ENCODE measurements at places on chromosomes 16 and 17.

GRCh38 chr16:1674751-1675664 lies 3.1 kb upstream of the JPT2 start:
- no peak for DNase-seq

DNA sequence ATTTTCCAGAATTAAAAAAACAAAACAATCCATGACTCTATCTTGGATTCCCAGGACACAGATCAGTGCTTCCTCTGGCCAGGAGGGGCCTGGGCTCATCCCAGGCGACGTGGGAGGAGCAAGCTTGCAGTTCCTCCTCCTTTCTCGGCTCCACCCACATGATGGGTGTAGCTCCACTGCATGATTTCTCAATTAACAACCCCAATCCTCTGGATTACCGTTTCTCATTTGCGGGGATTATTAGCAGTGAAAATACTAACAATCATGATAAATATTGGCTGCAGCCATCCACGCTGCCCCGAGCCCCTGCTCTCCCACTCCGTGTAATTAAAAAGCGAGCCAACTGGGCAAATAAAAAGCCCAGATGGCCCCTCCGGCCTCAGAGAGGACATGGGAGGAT lies 46.4 kb upstream of the SDK2 start:
- no peak for DNase-seq

DNA sequence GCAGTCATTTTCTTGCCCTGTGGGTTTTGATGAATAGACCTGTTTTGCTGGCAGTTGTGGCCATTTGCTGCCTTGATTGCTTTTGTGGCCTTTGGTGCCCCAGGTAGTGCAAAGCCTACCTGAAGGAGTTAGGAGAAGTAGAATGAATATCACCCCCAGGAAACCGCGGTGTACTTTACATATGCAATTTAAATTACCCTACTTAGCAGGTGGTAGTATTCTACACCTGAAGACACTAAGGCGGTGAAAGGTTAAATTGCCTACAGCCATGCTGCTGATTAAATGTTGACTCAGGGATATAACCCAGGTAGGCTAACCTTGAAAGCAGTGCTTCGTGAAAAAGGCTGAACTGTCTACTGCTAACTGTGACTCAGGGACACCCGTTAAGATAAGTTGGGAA lies 27.2 kb upstream of the WWOX start:
- DNase-seq, result no peak

GRCh38 chr16:66513111-66513723 lies 36.7 kb downstream of the TK2 start:
- DNase-seq, result no peak

GRCh38 chr16:78705694-78706093 lies 606.2 kb downstream of the WWOX start:
- DNase-seq, result no peak

DNA sequence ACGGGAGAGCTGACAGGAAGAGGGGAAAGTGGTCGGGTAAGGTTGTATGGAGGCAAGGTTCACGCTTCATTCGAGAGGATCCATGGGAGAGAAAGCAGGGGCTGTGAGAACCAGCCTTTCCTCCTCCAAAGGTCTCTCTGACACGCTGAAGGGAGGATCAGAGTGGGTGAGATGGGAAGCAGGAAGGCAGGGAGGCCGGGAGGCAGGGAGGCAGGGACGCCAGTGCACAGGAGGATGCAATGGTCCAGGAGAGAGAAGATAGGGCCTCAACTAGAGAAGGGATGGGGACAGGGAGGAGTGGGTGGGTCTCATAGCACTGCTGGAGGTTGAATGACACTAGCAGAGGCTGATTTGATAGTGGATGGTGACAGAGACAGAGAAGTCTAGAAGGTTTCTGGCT lies 54.1 kb downstream of the PIMREG start:
- no peak for DNase-seq

GRCh38 chr17:17880577-17881196 lies 43.9 kb upstream of the SREBF1 start:
- DNase-seq, result no peak
